ENCODE measurements at places on chromosomes 2 and 18. TPM values are rescaled to one million over a fixed set of nuclear protein-coding genes. Genes with fewer than 3 reads are reported as not detected.

Gene ERFE
- 1.3 TPM for total RNA-seq

Gene GALNT5
- 1.2 TPM for total RNA-seq

DNA sequence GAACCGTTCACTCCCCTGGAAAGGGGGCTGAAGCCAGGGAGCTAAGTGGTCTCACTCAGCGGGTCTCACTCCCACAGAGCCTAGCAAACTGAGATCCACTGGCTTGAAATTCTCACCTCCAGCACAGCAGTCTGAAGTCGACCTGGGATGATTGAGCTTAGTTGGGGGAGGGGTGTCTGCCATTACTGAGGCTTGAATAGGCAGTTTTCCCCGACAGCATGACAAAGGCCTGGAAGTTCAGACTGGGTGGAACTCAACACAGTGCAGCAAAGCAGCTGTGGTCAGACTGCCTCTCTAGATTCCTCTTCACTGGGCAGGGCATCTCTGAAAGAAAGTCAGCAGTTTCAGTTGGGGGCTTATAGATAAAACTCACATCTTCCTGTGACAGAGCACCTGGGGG is 292.5 kb downstream of the NUP35 start:
- DNase-seq = no peak

Gene FLACC1
- total RNA-seq = 0.69 TPM

DNA sequence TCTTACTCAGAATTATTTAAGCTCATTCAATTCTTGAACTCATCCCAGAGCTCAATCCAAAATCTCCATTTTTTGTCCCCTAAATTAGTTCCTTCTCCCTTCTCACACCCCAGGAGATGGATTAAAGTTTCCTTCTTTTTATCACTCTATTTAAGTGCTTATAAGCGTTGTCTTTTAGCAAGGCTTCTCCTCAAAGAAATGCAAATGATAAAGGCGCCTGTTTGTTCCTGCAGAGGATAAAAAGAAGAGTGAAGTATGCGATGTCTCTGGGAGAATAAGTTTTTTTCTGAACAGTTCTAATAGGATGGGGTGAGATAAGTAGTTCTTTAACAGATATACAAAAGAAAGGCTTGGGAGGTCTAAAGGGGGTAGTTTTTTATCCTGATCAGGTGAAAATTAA is 303.3 kb downstream of the CNTNAP5 start:
- DNase-seq = no peak

GRCh38 chr2:68912732-68913131 is 40.0 kb downstream of the GKN2 start:
- DNase-seq = no peak
